ENCODE measurements at places on chromosomes 3 and 15.

GRCh38 chr3:70952033-70952747 lies 631.3 kb downstream of the FOXP1 start:
- no peak for DNase-seq

- DNase-seq = no peak
These were observed 15.5 kb upstream of the CMTM7 start for GRCh38 chr3:32376115-32376514.

- no peak for DNase-seq
These were observed 39.3 kb upstream of the SLC22A13 start for GRCh38 chr3:38226273-38226672.

DNA sequence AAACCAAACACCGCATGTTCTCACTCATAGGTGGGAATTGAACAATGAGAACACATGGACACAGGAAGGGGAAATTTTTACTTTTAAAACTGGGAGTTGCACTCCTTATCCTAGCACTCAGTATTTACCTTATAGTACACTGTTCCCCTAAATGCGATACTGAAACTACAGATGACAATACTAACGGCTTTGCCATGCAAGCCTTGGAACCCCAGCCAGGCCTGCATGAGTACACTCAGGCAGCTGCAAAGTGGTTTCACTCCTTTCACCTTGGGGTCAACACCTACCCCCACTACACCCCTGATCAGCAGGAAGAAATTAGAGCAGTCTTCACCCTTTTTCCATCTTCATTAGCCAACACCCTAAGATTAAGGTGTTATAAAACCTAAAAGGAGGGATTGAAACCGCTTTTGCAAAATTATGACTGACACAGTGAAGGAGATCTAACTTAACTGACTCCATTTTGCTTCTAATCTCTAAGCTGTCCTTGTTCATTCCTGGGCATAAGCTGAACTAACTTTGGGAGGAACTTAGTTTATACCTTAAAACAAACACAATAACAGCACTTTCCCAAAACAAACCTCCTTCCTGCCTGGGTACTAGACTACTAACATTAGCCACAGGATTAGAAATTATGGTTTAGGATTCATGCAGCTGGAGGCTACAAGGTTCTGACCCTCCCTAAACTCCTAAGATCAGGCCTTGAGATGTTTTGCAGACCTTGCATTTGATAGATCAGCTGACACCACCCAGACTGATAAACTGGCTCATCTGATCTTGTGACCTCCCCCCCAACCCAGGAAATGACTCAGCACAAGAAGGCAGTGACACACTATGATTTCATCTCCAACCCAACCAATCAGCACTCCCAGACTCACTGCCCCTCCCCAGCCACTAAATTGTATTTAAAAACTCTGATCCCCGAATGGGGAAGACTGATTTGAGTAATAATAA lies 452.1 kb upstream of the PPP2R3A start:
- no peak for DNase-seq

- DNase-seq = peak; percentile 97
These were observed 40.9 kb upstream of the CCR2 start for GRCh38 chr3:46312991-46313390.

- DNase-seq = peak; percentile 93
These were observed 26.1 kb upstream of the TM4SF4 start for GRCh38 chr3:149448331-149448831.

DNA sequence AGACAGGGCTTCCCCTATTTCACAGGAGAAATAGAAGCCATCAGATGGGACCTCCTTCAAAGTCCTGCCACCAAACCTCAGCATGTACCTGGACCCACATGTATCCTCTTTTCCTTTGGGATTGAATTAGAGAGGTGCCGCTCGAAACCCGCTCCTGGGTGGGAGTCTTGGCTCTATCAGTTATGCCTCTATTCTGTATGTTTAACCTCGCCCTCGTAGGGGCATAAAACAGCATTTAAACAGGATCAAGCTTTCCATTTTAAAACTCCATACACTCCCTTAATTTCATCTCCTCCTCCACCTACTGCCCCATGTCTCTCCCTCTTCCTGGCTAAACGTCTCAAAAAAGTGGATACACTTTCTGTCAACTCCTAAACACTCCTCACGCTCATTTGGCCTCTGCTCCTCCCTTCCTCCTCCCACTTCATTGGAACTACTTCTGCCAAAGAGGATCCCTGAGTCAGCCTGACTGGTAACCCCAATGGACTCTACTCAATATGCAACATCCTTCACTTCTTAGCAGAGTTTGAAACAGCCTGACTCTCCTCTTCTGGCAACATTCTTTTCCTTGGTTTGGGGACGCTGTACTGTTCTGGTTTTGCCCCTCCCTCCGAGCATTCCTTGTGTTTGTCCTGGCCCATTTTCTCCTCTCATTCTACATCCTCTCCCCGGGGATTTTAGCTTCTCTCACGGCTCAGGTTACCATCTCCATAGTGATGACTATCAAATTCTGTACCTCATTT lies 23.0 kb upstream of the MUC20 start:
- no peak for DNase-seq

DNA sequence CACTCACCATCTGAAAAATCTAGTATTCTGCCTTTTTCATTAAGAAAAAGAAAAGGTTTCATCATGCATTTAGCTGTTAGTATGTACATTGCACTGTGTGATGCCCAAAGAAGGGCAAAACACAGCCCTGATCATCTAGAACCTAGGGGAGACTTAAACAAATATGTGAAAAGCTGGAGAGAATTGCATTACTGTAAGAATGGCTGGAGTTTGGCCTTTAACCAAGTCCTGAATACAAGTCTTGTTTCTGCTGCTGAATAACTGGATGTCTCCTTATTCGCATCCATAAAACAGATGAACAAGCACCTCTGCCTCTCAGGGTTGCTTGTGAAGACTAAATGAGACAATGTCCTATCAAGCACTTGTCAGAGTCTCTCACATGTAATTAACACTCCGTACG lies 233.4 kb upstream of the LRTM1 start:
- DNase-seq = no peak

DNA sequence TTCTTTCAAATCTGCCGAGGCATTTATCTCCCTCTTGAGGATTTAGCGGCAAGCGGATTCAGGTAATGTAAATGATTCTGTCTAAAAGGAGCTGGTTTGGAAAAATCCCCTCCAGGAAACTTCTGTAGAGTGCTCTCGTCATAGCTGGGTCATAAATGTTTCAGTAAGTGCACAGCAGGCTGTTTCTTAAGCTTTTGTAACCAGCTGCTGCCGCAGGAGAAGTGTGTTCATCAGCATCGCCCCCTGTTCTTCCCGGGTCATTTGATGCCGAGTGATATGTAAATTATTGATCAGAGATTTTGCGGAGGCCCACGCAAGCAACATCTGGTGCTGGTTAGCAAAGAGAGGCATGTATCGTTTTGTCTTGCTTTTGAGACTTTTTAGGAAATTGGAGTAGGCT lies 53.1 kb downstream of the DNASE1L3 start:
- no peak for DNase-seq

DNA sequence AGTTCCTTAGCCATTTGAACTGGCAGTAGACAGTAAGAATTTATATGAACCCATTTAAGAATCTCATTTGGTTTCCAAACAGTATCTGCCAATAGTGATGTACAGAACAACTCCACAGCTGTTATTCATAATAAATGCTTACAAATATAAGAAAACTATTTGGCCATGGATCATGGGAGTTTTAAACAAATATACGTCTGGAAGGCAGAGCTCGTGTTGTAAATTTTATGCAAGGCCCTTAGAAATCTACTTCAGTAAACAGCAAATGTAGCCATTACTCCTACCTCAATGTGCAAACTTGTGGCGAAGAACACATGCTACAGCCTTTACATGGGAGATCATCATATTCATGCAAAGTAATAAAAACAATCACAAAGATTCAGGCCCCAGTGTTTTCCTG lies 65.3 kb upstream of the NANOGP8 start:
- no peak for DNase-seq

- DNase-seq = no peak
These were observed 463.4 kb downstream of the ZIC1 start for GRCh38 chr3:147872568-147872967.

GRCh38 chr15:66356077-66356358 lies 467 bp downstream of the TIPIN start:
- DNase-seq = no peak

GRCh38 chr3:57752307-57752706 lies 3.8 kb upstream of the SLMAP start:
- DNase-seq = no peak

- no peak for DNase-seq
These were observed 42.2 kb downstream of the PXYLP1 start for GRCh38 chr3:141273700-141274410.

- DNase-seq = no peak
These were observed 31.0 kb upstream of the KBTBD12 start for GRCh38 chr3:127884041-127884440.

DNA sequence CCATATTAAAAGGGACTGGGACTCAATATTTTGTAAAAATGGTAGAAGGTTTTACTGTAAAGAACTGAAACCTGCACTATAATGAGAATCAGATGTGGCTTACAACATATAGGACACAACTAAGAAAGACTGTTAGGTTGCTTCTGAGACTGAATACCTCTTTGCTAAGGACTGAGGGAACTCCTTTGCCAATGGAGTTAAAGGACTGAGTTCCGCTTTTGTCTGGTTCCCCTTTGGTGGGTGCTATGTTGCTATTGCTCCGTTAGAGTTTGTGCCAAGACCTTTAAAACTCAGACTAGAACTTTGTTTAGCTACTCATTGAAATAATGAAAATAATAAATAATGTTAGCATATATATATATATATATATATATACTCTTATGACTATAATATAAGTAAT lies 147.8 kb upstream of the KCNMB2 start:
- no peak for DNase-seq

DNA sequence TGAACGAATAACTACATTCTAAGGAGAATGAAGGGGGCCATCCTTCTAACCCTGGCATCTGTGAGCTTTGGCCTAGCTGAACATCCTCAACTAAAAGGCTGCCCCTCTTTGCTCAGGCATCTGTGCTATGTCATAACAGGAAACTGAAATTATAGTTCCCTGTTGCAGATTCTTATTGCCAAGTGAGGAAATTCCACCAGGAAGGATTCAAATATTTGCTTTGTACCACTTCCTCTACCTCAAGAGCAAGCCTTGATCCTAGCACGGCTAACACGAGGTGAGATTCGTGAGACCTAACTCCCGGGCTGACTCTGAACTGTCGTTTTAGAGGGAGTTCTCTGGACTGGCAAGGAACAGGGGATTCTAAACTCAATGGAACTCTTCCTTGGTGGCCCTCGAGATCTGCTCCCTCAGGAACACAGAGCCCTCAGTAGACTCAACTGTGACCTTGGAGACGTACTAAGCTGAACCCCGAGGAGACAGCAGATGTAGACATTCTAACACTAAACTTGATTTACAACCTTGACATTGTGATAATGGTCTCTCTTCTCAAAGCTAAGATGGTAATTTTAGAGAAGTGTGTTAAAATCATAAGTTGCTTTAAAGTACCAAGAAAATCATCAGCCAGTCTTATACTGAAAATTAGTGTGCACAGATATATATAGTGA lies 4.2 kb downstream of the SPG21 start:
- peak; percentile 19 for DNase-seq

- DNase-seq = no peak
These were observed 49.7 kb upstream of the ACP3 start for GRCh38 chr3:132267391-132267993.

- no peak for DNase-seq
These were observed at the start of gene LCTL for GRCh38 chr15:66565741-66566144. LCTL (minus strand) TSS chr15:66565998; CDS start chr15:66565365, 633 bp downstream.

GRCh38 chr3:40930131-40930538 lies 269.2 kb upstream of the CTNNB1 start:
- peak; percentile 22 for DNase-seq
